ENCODE measurements at places on chromosomes 11 and 22.

DNA sequence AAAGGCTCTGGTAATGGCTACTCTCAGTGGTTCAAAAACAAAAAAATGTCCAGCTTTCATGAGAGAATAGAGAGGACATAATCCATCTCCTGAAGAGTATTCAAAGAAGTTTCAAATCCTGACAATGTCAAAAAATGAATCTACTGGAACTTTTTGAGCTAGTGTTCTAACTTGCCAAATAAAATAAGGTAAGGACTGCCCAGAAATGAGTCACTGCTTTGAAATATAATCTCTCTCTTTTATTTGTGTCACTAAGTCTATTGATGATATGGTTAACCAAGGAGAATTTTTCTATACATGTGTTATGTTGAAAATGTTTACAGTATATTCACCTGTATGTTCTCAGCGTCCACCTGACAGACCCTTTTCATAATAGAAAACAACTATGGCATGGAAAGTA is 3.4 kb downstream of the GUCY1A2 start:
- H3K27ac ChIP-seq, result no peak overlapping the region
- H3K27me3 ChIP-seq, result peaks cover 21% of the 10 kb centered on the region
- DNase-seq, result no peak
- peaks cover 5% of the 10 kb centered on the region for H3K4me1 ChIP-seq
- peaks cover under 1% of the 10 kb centered on the region for H3K36me3 ChIP-seq

DNA sequence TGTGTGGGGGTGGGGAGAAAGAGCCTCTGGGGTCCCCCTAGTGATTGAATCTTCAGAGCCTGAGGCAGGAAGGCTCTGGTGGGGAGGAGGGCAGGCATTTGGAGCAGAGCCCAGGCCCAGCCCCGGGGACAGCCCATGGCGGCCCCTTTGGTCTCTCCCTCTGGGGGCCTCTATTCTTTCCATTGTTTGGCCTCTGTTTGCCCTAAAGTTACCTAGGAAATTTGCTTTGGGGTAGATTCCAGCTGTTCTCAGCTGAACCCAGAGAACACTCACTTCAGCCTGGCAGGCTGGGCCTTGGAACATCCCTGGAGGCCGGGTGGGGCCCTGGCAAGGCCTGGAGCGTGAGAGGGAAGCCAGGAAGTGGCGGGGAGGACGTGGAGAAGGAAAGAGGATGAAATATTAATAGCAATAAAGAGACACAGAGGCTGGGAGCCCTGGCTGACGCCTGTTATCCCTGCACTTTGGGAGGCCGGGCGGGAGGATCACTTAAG is 22.9 kb upstream of the A4GALT start:
- no peaks in the 10 kb centered on the region for H3K4me1 ChIP-seq
- H3K36me3 ChIP-seq, result no peaks in the 10 kb centered on the region
- no peak for DNase-seq
- no peak overlapping the region for H3K27ac ChIP-seq
- no peak overlapping the region for H3K4me3 ChIP-seq
- peaks cover 24% of the 10 kb centered on the region for H3K27me3 ChIP-seq

DNA sequence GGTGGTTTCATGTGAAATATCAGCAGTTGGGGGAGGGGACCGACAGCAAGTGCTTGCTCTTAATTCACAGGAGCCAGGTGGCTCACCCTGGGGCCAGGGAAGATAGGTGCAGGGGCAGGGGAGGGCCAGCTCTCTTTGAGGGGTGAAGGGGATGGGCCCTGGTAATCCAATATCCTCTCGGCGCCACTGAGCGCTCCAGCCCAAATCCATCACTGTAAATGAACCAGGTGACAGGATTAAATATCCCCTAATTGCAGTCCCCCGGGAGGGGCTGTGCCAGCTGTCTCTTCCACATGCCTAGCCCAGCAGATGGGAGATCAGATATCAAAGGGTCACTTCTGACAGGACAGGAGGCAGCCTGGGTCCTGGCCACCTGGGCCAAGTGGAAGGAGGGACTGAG is 531.8 kb upstream of the CADM1 start:
- no peak for DNase-seq
- no peaks in the 10 kb centered on the region for H3K4me1 ChIP-seq

DNA sequence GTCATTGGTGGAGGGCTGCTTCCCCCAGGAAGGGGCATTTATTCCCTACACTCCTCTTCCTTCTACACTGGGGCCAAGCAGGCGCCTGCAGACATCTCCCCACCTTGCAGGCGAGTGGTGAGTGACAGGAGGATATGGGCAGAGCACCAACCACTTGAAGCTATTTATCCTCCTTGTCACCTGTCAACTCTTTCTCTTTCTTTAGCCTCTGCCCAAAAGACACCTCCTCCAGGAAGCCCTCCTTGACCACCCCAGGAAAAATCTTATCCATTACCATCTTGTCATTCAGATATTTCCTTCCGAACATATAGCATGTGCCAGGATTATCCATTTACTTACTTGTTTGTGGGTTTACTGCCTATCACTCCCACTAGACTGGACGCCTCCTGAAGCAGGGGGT is 362.4 kb downstream of the MN1 start:
- no peak for DNase-seq
- no peaks in the 10 kb centered on the region for H3K36me3 ChIP-seq
- peaks cover 26% of the 10 kb centered on the region for H3K27me3 ChIP-seq
- H3K27ac ChIP-seq, result no peak overlapping the region
- H3K4me1 ChIP-seq, result no peaks in the 10 kb centered on the region

DNA sequence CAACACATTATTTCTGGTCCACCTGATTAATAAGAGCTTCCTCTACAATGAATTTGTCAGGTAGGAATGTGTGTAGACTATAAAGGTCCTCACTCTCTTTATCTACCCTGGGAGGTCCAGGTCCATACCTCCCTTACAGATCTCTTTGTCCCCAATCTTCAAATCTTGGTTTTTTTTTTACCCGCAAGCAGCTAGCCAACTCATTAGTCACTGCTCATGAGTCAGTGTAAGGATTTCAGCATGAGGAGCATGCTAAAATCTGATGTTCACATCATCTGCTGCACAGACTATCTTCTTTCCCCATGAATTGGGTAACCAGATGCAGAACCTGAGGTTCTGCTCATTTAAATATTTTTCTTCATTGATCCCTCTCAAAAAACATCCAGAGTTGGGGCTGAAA is 397.0 kb upstream of the ISX start:
- no peaks in the 10 kb centered on the region for H3K4me1 ChIP-seq
- H3K4me3 ChIP-seq, result no peak overlapping the region
- H3K36me3 ChIP-seq, result peaks cover 1% of the 10 kb centered on the region
- H3K27me3 ChIP-seq, result no peaks in the 10 kb centered on the region

- H3K4me1 ChIP-seq, result no peaks in the 10 kb centered on the region
- H3K27ac ChIP-seq, result no peak overlapping the region
- no peaks in the 10 kb centered on the region for H3K27me3 ChIP-seq
- H3K4me3 ChIP-seq, result no peak overlapping the region
- no peak for DNase-seq
Measured at GRCh38 chr11:113168354-113169342, 145.7 kb upstream of the TTC12 start.

GRCh38 chr22:33537059-33537458 is 383.2 kb downstream of the LARGE1 start:
- H3K27me3 ChIP-seq, result no peaks in the 10 kb centered on the region
- H3K27ac ChIP-seq, result no peak overlapping the region
- DNase-seq, result no peak
- H3K4me3 ChIP-seq, result no peak overlapping the region
- no peaks in the 10 kb centered on the region for H3K36me3 ChIP-seq

DNA sequence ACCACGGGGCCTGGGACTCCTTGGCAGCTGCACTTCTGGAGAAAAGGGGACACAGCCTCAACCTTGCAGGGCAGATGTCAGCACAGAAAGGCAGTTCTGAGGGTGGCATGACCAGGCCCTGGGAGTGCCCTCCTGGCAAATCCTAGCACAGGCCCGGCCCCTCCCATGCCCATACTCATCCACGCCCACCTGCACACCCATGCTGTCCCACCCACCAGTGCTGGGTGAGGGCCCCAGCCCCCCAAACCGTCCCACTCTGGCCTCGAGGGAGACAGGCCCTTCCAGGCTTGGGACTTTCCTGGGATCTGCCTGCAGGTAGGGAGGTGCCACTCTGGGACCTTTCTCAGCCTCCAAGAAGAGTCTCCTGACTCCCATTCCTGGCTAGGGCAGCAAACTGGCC is 10.1 kb downstream of the DUSP8 start:
- H3K27ac ChIP-seq, result no peak overlapping the region
- peaks cover 63% of the 10 kb centered on the region for H3K36me3 ChIP-seq
- H3K4me1 ChIP-seq, result peaks cover 2% of the 10 kb centered on the region
- DNase-seq, result no peak
- H3K4me3 ChIP-seq, result no peak overlapping the region
- no peaks in the 10 kb centered on the region for H3K27me3 ChIP-seq

GRCh38 chr11:10611979-10612862 is 43.8 kb upstream of the LYVE1 start:
- H3K4me3 ChIP-seq, result no peak overlapping the region
- no peaks in the 10 kb centered on the region for H3K4me1 ChIP-seq
- DNase-seq, result no peak
- H3K27me3 ChIP-seq, result peaks cover 59% of the 10 kb centered on the region
- H3K27ac ChIP-seq, result no peak overlapping the region
- H3K36me3 ChIP-seq, result no peaks in the 10 kb centered on the region

DNA sequence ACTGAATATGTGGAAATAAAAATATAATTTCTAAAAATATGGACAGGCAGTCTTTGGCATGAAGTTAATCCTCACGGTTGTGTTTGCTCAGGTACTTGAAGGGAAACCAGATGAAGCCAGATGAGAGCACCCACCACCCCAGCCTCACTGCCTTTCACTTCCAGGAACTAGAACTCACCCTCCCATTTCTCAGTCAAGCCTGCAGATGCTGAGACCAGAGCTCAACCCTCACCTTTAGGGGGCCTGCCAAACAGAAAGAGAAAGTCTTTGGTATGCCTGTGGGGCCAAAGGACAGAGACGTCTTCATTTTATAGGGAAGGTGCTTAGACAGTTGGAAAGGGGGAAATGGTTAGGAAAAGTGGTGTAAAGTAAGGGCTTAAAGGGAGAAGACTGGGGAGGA is 252.8 kb upstream of the PLET1 start:
- no peaks in the 10 kb centered on the region for H3K4me1 ChIP-seq
- H3K27ac ChIP-seq, result no peak overlapping the region
- H3K27me3 ChIP-seq, result peaks cover 30% of the 10 kb centered on the region

- H3K36me3 ChIP-seq, result peaks cover 2% of the 10 kb centered on the region
- DNase-seq, result no peak
- peaks cover 51% of the 10 kb centered on the region for H3K27me3 ChIP-seq
- no peaks in the 10 kb centered on the region for H3K4me1 ChIP-seq
- no peak overlapping the region for H3K4me3 ChIP-seq
Measured at GRCh38 chr11:130413405-130414106, 14.9 kb downstream of the ADAMTS8 start.

DNA sequence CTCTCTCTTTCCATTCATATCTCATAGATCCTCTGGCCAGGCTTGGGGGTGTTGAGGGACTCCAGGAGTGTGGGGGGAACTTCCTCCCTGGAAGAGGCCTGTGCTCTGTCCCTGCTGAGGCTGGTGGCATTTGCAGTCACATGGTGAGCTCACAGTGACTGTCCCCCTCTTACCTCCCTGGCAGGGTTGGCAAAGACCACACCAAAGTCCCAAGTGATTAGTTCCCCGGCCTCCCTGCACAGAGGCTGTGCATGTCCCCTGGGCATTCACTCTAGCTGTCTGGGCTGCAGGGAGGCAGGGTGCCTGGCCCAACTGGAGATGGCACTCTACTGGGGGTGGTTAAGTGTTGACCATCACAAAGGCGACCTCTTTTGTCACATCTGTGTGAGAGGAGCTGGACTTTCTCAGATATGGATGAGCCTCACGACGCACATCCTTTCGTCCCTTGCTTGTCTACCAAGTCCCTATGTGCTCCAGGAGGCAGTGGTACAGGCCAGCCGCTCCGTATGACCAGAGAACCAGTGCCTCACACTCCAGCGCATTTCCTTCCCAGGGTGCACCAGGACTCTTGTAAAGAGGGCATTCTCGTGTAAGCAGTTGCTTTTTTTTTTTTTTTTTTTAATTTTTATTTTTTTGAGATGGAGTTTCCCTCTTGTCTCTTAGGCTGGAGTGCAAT is 8.8 kb downstream of the TANGO2 start:
- peak overlapping the region; percentile 19 for H3K27ac ChIP-seq
- peaks cover 9% of the 10 kb centered on the region for H3K36me3 ChIP-seq
- DNase-seq, result no peak
- H3K27me3 ChIP-seq, result no peaks in the 10 kb centered on the region
- H3K4me1 ChIP-seq, result peaks cover 52% of the 10 kb centered on the region

DNA sequence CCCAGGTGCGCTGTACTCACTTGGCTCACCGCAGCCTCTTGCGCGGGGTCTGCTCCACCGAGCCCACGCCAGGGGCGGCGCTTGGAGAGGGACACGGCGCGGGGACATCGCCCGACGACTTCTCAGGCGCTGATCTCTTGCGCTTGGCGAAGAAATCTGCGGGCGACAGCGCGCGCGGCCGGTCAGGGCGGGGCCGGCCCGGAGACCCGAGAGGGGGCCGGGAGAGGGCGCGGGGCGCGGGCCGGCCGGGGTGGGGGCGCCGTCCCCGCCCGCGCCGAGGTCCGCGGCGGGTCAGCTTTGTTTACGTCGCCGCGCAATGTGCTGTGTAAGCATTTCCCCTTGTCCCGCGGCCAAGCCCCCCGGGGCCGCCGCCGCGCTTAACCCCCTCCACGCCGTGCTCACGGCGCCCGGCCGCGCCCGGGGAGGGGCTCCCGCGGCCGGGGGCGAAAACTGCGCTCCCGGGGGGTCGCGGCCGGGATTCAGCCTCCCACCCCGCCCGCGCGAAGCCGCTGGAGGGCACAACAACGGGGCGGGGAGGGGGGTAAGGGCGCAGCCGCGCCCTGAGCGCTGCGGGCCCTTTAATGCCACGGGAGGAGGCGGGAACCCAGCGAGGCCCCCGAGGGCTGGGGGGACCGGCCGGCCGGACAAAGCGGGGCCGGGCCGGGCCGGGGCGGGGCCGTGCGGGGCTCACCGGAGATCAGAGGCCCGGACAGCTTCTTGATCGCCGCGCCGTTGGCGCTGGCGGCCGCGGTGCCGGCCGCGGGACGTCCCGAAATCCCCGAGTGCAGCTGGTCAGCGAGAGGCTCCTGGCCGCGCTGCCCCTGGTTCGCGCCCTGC is 1.4 kb downstream of the CDKN1C start:
- H3K4me3 ChIP-seq, result peak overlapping the region; percentile 74
- H3K4me1 ChIP-seq, result peaks cover 17% of the 10 kb centered on the region
- peaks cover 9% of the 10 kb centered on the region for H3K36me3 ChIP-seq
- DNase-seq, result no peak

DNA sequence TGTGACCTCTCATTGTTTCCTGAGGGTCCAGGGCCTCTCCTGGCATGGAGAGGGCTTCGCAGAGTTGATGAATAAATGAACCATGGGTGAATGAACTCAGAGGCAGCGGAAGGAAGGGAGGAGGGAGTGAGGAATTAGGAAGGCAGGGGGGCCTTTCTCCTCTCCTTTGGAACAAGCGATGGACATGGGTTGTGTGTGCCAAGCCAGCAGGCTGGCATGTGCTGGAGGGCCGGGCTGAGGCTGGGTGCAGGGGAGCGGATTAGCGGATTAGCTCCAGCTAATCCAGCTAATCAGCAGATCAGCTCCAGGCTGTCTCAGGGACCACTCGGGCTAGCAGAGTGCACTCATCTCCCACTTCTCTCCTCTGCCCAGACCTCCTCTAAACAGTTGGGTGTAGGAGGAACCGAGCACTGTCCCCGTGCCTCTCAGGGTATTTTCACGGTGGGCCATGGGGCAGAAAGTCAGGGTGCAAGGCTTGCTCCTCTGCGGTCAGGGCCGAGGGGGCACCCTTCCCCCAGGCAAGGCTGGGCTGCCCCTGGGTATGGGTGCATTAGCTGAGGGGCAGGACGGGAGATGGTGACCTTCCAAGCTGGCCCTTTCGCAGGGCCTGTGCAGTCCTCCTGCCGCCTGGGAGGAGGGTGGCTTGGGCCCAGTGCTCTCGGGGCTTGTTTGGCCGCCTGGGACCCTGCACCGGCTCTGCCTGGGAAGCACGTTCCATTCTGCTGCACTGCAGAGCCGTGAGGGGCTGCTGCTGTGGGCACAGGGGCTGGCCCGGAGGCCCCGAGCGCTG is 120.3 kb upstream of the B3GAT1 start:
- no peak for DNase-seq
- no peaks in the 10 kb centered on the region for H3K36me3 ChIP-seq
- no peak overlapping the region for H3K27ac ChIP-seq
- peaks cover 65% of the 10 kb centered on the region for H3K27me3 ChIP-seq
- peaks cover 5% of the 10 kb centered on the region for H3K4me1 ChIP-seq
